ENCODE measurements at places on chromosomes 1 and 21. TPM values are rescaled to one million over a fixed set of nuclear protein-coding genes. Genes with fewer than 3 reads are reported as not detected.
A peak's percentile ranks its signal among the peaks of the same experiment; 100 is the strongest.

Gene SNX7
- polyA plus RNA-seq, result 1.3 TPM

Gene GRHL3
- not detected for polyA plus RNA-seq

Gene SPRR2F
- not detected for polyA plus RNA-seq

Gene USH2A
- polyA plus RNA-seq, result not detected

Gene SH2D2A
- 62.1 TPM for polyA plus RNA-seq

Gene CYP2J2
- 1.6 TPM for polyA plus RNA-seq

Gene RSPO1
- polyA plus RNA-seq, result not detected

Gene ZNF687
- 1.6 TPM for polyA plus RNA-seq

Gene GSTM1
- polyA plus RNA-seq, result not detected

Gene PADI2
- not detected for polyA plus RNA-seq

Gene HUNK
- polyA plus RNA-seq, result 0.06 TPM

Gene KCNQ4
- polyA plus RNA-seq, result not detected

DNA sequence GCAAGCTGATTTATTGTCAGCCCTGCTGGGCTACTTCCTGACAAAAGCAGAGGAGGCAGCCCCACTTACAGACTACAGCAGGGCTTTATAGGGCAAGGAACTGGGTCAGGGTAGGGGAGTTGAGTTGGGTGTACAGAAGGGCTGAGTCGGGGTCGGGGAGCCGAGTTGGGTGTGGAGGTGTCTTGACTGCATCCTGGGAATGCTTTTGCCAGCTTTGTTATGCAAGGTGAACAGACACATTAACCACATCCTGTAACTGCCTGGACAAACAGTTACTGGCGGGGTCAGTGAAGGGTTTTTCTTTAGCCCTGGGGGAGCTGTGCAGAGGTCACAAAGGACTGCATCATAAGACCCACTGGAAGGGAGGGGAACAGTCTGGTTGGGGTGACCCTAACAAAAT, 39.1 kb upstream of the GBP5 start:
- peaks cover 48% of the 10 kb centered on the region for H3K4me1 ChIP-seq
- DNase-seq, result no peak
- H3K4me3 ChIP-seq, result no peak overlapping the region
- no peak overlapping the region for H3K27ac ChIP-seq

DNA sequence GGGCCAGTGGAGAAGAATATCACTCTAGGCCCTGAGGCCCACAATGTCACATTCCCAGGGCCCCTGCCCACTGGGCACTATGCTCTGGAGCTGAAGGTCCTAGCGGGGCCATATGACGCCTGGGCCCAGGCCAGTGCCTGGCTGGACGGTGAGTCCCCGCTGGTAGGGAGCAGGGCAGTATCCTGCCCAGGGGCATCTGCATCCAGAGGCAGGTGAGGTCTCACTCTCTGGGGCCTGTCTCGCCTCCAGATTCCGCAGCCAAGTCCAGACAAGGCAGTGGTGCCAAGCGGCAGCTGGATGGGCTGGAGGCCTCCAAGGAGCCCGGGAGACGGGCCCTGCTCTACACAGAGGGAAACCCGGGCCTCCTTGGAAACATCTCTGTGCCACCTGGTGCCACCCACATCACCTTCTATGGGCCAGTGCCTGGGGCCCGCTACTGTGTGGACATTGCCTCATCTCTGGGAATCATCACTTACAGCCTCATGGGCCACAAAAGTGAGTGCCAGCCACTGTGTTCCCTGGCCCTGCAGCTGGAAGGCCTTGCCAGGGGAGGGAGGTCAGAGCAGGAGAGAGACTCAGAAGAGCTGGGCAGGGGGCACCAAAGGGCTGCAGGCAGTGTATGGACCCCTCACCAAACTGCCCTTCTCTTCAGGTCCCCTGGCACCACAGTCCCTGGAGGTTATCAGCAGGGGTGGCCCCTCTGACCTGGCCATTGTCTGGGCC, 11.1 kb upstream of the PTPN7 start:
- H3K27ac ChIP-seq, result no peak overlapping the region
- no peak for DNase-seq
- H3K36me3 ChIP-seq, result no peaks in the 10 kb centered on the region
- H3K27me3 ChIP-seq, result no peaks in the 10 kb centered on the region
- no peaks in the 10 kb centered on the region for H3K4me1 ChIP-seq

GRCh38 chr1:960363-961131, at the start of gene KLHL17:
TSS of gene KLHL17 (plus strand) at chr1:960584. CDS start at chr1:960694, 110 bp downstream.
- H3K4me3 ChIP-seq, result peak within 1 kb of the TSS; percentile 99
- peaks cover 13% of the 10 kb centered on the region for H3K36me3 ChIP-seq
- peak within 1 kb of the TSS; percentile 59 for H3K27ac ChIP-seq
- H3K4me1 ChIP-seq, result peaks cover 28% of the 10 kb centered on the region

- no peaks in the 10 kb centered on the region for H3K27me3 ChIP-seq
- H3K4me1 ChIP-seq, result peaks cover 17% of the 10 kb centered on the region
- no peak for DNase-seq
- no peaks in the 10 kb centered on the region for H3K36me3 ChIP-seq
These were observed 6.6 kb upstream of the PIGC start for GRCh38 chr1:172450524-172450885.

GRCh38 chr1:168320800-168321450, 40.2 kb downstream of the TBX19 start:
- DNase-seq, result no peak
- H3K27ac ChIP-seq, result no peak overlapping the region
- H3K27me3 ChIP-seq, result no peaks in the 10 kb centered on the region

DNA sequence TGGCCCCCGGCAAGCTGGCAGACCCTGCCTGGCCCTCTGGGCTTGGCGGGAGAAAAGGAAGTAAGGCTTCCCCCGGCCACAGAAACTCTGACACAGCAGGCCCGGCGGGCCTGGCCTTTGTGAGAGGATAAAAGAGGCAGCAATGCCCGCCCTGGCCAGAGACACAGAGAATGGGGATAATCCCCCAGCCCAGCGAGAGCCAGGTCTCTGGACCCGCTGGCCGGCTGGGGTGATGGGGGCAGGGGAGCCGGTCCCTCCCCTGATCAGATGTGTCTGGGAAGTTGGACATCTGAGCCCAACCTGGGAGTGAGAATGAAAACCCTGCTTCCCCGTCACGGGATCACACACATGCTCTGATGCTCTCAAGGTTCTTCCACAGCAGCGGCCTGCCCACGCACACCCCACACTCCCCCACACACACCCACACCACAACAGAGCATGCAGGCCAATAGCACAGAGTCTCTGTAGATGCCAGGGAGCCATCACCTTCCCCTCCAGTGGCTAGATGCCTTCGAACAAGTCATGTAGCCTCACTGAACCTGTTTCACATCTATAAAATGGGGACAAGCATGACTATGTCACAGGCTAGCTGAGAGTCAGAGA, 4.2 kb downstream of the RSPO1 start:
- no peak for DNase-seq
- H3K4me3 ChIP-seq, result no peak overlapping the region
- no peak overlapping the region for H3K27ac ChIP-seq
- no peaks in the 10 kb centered on the region for H3K36me3 ChIP-seq
- H3K27me3 ChIP-seq, result peaks cover 53% of the 10 kb centered on the region
- no peaks in the 10 kb centered on the region for H3K4me1 ChIP-seq

- DNase-seq, result no peak
- peak overlapping the region; percentile 56 for H3K4me3 ChIP-seq
- H3K36me3 ChIP-seq, result no peaks in the 10 kb centered on the region
These were observed 953 bp downstream of the PTPRU start for GRCh38 chr1:29237129-29237821.

DNA sequence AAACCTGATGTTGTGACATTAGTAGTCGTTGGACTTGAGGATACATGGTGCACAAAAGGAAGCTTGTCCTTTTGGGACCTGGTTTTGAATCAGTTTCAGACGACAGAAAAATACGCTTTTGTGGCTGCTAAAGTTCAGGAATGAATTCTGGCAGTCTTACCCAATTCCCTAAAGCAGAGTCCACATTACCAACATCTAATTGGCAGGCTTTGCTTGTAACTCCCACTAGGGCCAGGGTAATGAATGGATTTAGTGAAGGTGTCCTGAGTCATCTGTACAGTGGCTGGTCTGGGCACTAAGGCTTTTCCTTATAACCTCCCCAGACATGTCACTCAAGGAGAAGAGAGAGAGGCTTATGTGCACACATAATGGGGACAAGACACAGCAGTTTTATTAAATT, 66.2 kb upstream of the RNPC3 start:
- no peaks in the 10 kb centered on the region for H3K36me3 ChIP-seq
- no peaks in the 10 kb centered on the region for H3K4me1 ChIP-seq
- no peak for DNase-seq
- no peak overlapping the region for H3K27ac ChIP-seq

- H3K27ac ChIP-seq, result peak overlapping the region; percentile 57
- peak overlapping the region; percentile 75 for H3K4me3 ChIP-seq
- H3K27me3 ChIP-seq, result no peaks in the 10 kb centered on the region
- DNase-seq, result no peak
These were observed 714 bp downstream of the DFFA start for GRCh38 chr1:10471411-10472219.

DNA sequence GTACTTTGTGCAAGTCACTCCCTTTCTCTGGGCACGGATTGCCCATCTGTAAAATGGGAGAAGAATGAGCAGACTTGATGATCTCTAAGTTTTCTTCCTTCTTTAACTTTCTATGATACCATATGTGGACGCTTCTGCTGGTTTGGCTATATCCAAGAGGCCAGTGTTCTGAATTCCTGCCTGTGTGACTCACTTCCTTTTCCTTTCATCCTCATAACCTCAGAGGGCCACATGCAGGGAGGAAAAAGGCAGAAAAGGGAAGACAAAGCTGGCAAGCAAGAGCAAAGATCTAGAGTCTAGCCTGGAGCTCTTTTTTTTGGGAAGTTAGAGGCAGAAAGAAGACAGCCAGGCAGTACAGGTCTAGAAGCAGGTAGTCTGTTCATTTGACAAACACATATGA, 151.2 kb downstream of the OMA1 start:
- H3K27ac ChIP-seq, result no peak overlapping the region
- H3K36me3 ChIP-seq, result no peaks in the 10 kb centered on the region
- H3K4me3 ChIP-seq, result no peak overlapping the region
- peaks cover 12% of the 10 kb centered on the region for H3K4me1 ChIP-seq
- no peaks in the 10 kb centered on the region for H3K27me3 ChIP-seq

DNA sequence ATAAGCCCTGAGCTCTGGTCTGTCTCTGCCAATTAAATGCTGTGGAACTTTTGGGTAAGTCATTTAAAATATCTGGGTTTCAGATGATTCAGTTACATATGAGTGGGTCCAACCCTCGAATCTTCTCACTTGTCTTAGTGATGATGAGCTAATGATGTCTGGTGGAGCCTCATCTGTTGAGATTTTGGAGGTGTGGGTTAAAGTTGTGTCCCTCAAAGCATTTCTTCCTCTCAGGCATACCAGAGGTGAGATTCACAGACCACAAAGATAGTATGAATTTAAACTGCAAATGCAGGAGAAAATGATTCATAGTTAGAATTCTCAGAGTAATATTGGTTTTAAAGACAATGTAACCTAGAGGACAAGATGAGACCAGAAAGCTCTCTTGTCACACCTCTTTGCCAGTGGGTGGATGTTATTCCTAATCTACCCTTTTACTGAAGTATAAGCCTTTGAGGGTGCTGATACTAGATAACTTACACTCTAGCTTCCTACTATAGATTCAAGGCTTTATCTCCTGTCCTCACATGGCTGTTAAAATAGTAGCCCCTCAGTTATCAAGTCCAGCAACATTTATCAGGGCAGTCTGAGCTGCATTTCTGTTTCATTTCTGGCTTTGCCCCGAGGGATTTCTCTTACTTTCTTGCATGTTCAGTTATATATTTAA, 90.7 kb downstream of the MT1HL1 start:
- no peak for DNase-seq
- H3K4me3 ChIP-seq, result no peak overlapping the region
- no peaks in the 10 kb centered on the region for H3K36me3 ChIP-seq

DNA sequence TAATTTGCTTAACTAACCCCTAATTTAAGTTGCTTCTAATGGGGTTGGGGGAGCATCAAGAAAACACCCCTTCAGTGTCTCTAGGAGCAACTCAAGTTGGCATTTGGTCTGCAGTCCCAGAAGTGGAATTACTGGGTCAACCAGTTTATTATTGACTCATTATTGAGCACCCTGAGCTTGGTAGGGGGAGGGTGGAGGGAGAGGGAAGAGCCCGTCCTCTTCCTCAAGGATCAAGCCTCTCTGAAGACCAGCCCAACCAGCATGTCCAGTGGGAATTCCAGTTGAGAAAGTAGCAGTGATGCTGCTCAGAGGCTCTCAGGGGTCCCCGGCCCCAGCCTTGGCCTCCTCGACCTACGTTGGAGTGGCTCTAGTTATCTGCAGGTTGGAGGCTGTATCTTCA, 2.1 kb upstream of the PLA2G2F start:
- no peak for DNase-seq
- no peaks in the 10 kb centered on the region for H3K27me3 ChIP-seq
- no peak overlapping the region for H3K4me3 ChIP-seq
- H3K36me3 ChIP-seq, result no peaks in the 10 kb centered on the region
- no peaks in the 10 kb centered on the region for H3K4me1 ChIP-seq

GRCh38 chr1:59892841-59893811, 33.4 kb downstream of the CYP2J2 start:
- no peaks in the 10 kb centered on the region for H3K36me3 ChIP-seq
- H3K27ac ChIP-seq, result no peak overlapping the region
- no peak for DNase-seq
- H3K4me3 ChIP-seq, result no peak overlapping the region
- no peaks in the 10 kb centered on the region for H3K27me3 ChIP-seq

GRCh38 chr1:244826712-244827111, 8.7 kb upstream of the COX20 start:
- no peaks in the 10 kb centered on the region for H3K4me1 ChIP-seq
- no peak overlapping the region for H3K27ac ChIP-seq
- H3K27me3 ChIP-seq, result no peaks in the 10 kb centered on the region
- no peak for DNase-seq
- no peaks in the 10 kb centered on the region for H3K36me3 ChIP-seq

GRCh38 chr1:218415726-218416125, 70.6 kb downstream of the TGFB2 start:
- no peaks in the 10 kb centered on the region for H3K27me3 ChIP-seq
- DNase-seq, result no peak
- H3K4me1 ChIP-seq, result no peaks in the 10 kb centered on the region
- H3K4me3 ChIP-seq, result no peak overlapping the region

GRCh38 chr1:114235960-114236359, 82.3 kb upstream of the SYT6 start:
- no peak for DNase-seq
- H3K4me1 ChIP-seq, result no peaks in the 10 kb centered on the region
- no peaks in the 10 kb centered on the region for H3K36me3 ChIP-seq
- H3K27me3 ChIP-seq, result no peaks in the 10 kb centered on the region
- no peak overlapping the region for H3K27ac ChIP-seq
- no peak overlapping the region for H3K4me3 ChIP-seq

- no peaks in the 10 kb centered on the region for H3K36me3 ChIP-seq
- H3K27me3 ChIP-seq, result no peaks in the 10 kb centered on the region
- peaks cover 87% of the 10 kb centered on the region for H3K4me1 ChIP-seq
- H3K27ac ChIP-seq, result no peak overlapping the region
These were observed 47.8 kb upstream of the ECE1 start for GRCh38 chr1:21337928-21338572.

GRCh38 chr1:225598847-225599246, 54.1 kb downstream of the ENAH start:
- no peaks in the 10 kb centered on the region for H3K4me1 ChIP-seq
- H3K27ac ChIP-seq, result no peak overlapping the region
- DNase-seq, result no peak

- H3K36me3 ChIP-seq, result peaks cover 41% of the 10 kb centered on the region
- H3K27ac ChIP-seq, result no peak overlapping the region
These were observed 17.8 kb downstream of the COPA start for GRCh38 chr1:160325252-160325651.

- H3K27ac ChIP-seq, result no peak overlapping the region
- no peaks in the 10 kb centered on the region for H3K36me3 ChIP-seq
- DNase-seq, result no peak
These were observed 268.6 kb downstream of the SETD4 start for GRCh38 chr21:35791541-35792325.

- H3K27ac ChIP-seq, result no peak overlapping the region
- H3K36me3 ChIP-seq, result no peaks in the 10 kb centered on the region
- no peak overlapping the region for H3K4me3 ChIP-seq
These were observed 824.7 kb downstream of the USP25 start for GRCh38 chr21:16554503-16554902.
